ENCODE measurements at places on chromosomes 1 and 21.

DNA sequence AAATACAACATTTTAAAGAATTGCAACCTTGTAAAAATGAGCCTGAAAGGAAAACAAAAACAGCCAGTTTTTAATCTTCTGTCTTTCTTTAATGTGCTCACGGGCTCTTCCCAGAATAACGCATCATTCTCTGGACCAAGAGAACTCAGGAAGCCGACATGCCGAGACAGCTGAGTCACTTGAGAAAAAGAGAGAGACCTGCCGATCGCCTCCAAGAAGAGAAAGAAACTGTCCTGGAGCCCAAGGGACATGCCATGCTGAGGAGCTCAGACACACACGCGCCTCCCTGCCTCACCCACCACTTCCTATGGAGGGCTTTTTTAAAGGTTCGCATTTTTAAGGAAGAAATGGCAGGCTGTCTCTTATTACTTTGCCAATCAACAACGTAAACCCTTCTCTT, 176.4 kb downstream of the ZNF281 start:
- no peak for DNase-seq

- DNase-seq, result no peak
Measured at GRCh38 chr1:22597996-22598395, 34.7 kb downstream of the EPHA8 start.

- DNase-seq, result no peak
Measured at GRCh38 chr1:145711213-145711651, 4.1 kb upstream of the PDZK1 start.

- no peak for DNase-seq
Measured at GRCh38 chr1:77281491-77282186, at the start of gene AK5. AK5 (plus strand) TSS chr1:77282019; CDS start chr1:77282314, 295 bp downstream.

- DNase-seq, result no peak
Measured at GRCh38 chr1:94596260-94596659, 54.7 kb upstream of the F3 start.

DNA sequence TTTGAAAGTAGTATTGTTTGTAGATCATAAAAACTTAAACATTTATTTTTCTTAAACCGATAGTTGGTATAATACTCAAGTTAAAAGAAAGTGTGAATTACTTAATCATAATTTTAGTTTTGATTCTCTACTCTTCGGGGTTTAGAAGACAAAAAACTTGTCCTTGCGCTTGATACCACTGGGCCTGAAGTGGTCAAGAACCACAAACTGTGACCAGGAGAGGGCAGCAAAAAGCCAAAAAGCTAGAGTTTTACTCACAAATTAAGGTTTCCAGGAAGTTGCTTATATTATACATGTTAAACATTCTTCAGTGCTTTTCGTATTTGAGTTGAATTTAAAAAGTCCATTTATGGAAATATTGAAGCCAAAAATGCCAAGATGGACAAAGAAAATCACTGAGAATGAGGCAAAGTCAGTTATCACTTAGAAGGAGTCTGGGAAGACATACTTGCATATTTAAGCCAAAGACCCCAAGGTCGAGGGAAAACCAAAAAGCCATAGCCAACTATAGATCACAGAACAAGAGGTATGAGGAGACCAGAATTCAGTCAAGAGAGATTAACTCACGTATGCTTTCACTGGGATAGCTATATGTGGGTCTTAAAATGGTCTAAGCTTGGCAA, 34.2 kb downstream of the EFCAB7 start:
- peak; percentile 15 for DNase-seq

DNA sequence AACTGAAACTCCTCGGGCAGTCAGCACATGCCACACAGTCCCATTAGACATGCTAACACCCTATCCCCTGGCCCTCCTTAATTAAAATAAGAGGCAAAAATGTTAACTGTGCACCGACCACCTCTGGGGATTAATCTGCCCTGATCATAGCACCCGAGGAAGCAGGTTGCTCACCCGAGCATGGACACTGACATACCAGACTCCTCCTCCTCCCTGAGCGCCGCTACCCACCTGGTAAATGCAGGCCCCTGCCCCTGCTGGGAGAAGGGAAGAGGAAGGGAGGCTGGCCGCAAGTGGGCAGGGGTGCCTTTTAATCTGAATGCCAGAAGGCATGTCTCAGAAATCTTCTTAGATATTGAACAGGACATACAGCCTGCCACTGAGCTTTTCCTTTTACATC, 360.9 kb downstream of the RRAGC start:
- no peak for DNase-seq

GRCh38 chr1:151713044-151713443, 3.6 kb downstream of the CELF3 start:
- no peak for DNase-seq

GRCh38 chr1:90505806-90506205, 211.3 kb downstream of the BARHL2 start:
- no peak for DNase-seq

DNA sequence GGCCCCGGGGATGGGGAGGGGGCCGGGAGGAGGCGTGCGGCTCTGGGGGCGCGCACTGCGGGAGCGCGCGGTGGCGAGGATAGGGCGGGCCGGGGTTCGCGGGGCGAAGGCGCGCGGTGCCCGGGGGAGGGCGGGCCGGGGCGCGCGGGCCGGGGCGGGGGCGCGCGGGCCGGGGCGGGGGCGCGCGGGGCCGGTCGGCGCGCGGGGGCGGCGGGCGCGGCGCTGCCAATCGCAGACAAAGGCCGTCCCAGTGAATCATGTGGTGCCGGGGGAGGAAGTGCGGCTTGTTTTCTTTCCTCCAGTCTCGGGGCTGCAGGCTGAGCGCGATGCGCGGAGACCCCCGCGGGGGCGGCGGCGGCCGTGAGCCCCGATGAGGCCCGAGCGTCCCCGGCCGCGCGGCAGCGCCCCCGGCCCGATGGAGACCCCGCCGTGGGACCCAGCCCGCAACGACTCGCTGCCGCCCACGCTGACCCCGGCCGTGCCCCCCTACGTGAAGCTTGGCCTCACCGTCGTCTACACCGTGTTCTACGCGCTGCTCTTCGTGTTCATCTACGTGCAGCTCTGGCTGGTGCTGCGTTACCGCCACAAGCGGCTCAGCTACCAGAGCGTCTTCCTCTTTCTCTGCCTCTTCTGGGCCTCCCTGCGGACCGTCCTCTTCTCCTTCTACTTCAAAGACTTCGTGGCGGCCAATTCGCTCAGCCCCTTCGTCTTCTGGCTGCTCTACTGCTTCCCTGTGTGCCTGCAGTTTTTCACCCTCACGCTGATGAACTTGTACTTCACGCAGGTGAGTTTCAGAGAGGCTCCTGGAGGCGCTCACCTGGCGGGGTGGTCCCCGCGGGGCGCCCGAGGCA, at the start of gene GPR137B:
GPR137B (plus strand) TSS at position 287 of the 851 bp plus-strand sequence; CDS start at position 371, 84 bp downstream.
- no peak for DNase-seq

- no peak for DNase-seq
Measured at GRCh38 chr1:71339238-71339637, 258.4 kb upstream of the ZRANB2 start.

DNA sequence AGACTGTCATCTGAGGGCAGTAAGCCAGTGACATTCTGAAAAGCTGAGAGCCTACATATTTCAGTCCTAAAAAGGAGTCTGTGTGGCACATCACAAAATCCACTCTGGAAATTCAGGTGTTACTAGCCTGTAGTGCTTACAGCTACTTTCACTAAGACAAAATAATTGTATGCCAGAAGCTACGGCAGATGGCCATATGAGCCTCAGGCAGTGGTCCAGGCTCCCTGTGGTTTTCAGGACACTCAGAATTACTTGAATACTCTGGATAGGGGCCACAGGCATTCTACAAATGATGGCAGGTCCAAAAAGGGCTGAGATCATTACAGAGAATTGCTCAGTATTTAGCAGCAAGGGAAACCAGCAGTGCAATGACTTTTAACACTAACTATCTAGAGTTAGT, 527.1 kb downstream of the MRPL39 start:
- no peak for DNase-seq

GRCh38 chr1:78003070-78003746, 1.5 kb upstream of the DNAJB4 start:
- no peak for DNase-seq

DNA sequence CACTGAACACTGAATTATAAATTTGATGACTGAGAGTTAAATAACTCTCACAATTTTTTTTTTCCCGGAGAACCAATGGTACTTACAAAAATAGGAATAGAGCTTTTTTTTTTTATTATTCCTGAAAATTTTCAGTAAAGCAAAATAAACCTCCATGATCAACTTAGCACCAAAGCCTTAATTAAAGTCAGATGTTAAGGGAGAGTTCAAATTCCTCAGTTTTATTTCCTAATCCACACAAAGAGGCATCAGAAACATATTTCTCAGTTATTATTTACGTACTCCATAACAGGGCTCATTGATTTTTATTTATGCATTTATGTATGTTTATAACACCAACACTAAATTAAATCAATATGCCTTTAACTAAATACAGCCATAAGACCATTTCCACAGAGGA, 55.5 kb downstream of the PLPPR5 start:
- DNase-seq, result no peak
